ENCODE measurements at places on chromosomes 6 and 20.

GRCh38 chr6:165962366-165962765, 205.3 kb downstream of the TBXT start:
- DNase-seq = no peak

GRCh38 chr6:51655517-51655916, 431.9 kb downstream of the PKHD1 start:
- peak; percentile 0 for DNase-seq

- DNase-seq = no peak
These were observed 19.5 kb downstream of the GCM2 start for GRCh38 chr6:10862361-10862760.

- DNase-seq = peak; percentile 83
These were observed 9.4 kb downstream of the ABCC10 start for GRCh38 chr6:43436577-43437282.

DNA sequence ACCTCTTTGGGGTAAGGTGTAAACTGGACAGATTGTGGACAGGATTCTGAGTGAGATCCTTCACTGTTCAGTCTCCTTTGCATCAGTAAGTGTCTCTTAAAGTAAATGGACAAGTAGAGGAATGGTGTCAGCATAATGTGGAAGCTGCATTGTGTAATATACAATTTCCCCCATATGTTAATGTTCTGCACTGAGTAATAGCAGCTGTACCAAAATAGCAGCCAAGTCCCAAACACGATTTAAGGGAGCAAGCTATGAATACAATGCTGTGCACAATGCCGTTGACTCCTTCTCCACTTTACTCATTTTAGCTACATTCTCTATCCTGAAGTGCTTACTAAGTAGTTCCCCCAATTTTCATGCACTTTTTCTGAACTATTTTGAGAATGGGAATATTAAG, 21.1 kb upstream of the TRIM26 start:
- DNase-seq = peak; percentile 19
